Activated T-helper 1 cell treated with anti-CD3 and anti-CD28 coated beads, Interleukin-2, amount 50 U/mL, for 16 hours (primary cell): ENCODE measurements at places on chromosomes 16 and 17.

- no peak for DNase-seq
Measured at GRCh38 chr17:1649844-1650501, at the start of gene RILP. Gene RILP, minus strand, starts transcription at chr17:1649866. Its CDS starts 62 bp downstream, at chr17:1649804.

- no peak for DNase-seq
Measured at GRCh38 chr17:79041041-79041570, 17.1 kb downstream of the C1QTNF1 start.

GRCh38 chr17:38598536-38598935 is 7.2 kb downstream of the SRCIN1 start:
- no peak for DNase-seq

DNA sequence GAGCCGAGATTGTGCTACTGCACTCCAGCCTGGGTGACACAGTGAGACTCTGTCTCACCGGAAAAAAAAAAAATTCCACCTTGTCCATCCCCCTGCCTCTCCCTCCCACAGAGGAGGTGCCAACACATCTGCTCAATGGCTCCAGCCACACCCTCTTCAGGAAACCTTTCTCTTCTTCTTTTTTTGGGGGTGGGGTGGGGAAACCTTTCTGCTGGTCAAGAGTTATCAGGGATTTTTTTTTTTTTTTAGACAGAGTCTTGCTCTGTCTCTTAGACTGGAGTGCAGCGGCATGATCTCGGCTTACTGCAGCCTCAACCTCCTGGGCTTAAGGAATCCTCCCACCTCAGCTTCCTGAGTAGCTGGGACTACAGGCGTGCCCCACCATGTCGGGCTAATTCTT is 18.7 kb downstream of the TNS4 start:
- no peak for DNase-seq

DNA sequence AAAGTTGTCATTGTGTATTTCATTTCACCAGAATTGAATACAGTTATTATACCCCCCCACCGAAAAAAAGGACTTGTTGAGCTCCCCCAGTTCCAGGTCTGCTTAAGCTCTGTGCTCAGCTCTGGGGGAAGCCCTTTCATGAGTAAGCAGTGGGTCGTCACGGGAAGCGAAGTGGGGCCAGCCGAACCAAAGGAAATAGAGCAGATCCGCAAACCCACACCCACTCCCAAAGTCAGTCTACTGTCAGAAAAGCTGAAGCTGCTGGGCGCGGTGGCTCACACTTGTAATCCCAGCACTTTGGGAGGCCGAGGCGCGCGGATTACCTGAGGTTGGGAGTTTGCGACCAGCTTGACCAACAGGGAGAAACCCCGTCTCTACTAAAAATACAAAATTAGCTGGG is 50.1 kb downstream of the PECAM1 start:
- no peak for DNase-seq

DNA sequence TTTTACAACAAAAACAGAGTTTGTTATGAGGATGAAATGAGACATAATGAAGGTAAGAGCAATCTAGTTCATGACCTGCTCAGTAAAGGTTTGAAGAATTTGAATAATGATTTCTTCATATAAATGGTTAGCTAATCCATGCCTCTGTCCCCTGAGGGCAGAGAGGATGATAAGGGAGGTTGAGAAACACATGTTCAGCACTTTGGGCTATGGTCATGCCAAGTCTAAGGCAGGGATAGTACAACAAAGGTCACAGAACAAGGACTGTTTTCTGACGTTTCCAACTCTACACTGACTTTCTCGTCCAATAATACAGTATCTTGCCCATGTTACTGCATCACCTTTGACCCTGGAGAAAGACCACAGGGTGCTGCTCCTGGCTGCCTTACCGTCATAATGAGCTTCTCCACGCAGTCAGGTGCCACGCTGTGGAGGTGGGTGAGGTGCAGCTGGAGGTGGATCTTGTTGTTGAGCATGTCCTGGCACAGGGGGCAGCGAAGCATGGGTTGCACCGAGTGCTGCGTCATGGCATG is 236.7 kb downstream of the ZFHX3 start:
- no peak for DNase-seq

DNA sequence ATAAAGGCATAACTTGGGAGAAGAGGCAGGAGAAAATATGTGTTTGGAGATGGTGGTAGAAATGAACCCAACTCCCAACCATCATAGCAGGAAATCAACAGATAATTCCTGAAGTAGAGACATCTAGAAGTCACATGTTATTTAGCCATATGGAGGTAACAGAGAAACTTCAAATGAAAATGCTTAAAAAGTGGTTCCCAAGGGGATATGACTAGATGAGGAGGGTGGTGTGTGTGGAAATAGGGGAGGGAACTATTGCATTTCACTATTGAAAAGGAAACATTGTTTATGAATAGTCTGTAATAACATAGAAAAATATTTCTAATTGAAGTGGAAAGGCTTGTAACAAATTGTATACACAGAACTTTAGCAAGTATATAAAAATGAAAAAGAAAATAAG is 412.0 kb downstream of the SHISA9 start:
- no peak for DNase-seq

GRCh38 chr16:68384288-68385161 is 63.8 kb downstream of the SMPD3 start:
- no peak for DNase-seq

- no peak for DNase-seq
Measured at GRCh38 chr17:48646183-48647102, 20.3 kb upstream of the HOXB9 start.
